Stimulated activated CD8-positive, alpha-beta memory T cell treated with anti-CD3 and anti-CD28 coated beads, Interleukin-7, amount 100 ng/mL, for 48 hours (primary cell): ENCODE measurements at places on chromosomes 6 and 20.

GRCh38 chr6:67433124-67433523 lies 1202.0 kb upstream of the ADGRB3 start:
- no peak for DNase-seq

DNA sequence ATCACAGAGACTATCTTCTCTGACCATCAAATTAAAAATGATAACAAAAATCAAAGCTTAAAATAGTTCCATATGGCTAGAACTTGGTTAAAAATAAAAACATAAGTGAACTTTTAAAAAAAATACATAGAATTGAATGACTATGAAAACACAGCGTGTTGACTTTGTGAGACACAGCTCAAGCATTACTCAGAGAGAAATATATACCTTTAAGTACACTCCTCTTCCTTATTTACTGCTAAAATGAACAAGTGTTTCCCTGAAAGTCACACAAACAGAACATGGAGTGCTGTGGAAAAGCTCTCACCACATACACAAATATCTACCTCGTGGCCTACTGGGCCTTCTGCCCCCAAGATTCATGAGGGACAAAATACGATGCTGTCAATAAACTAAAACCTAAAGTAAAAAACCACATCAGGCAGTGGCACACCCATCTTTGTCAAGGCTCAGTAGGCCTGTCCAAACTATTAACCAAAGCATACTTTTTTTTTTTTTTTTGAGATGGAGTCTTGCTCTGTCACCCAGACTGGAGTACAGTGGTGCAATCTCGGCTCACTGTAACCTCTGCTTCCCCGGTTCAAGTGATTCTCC lies 7.5 kb downstream of the FAXC start:
- DNase-seq = no peak

DNA sequence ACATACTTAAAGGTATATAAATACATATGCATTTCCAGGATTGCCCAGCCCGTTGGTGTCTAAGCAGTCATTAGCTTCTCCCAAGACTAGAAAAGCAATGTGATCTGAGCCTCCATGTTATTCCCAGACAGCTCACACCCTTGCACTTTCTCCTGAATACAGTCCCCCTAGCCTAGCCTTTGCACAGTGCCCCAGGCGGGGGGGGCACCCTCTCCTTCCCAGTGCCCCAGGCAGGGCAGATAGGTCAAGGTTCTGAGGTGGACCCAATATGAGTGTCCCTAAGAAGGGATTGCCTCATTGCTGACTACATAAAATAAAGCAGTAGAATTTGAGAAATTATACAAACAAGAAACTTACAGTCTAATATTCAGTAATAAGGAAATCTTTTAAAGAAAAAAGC lies 15.4 kb upstream of the GNRH2 start:
- no peak for DNase-seq

- no peak for DNase-seq
Observed at GRCh38 chr6:41600499-41601247, 37.6 kb upstream of the MDFI start.

DNA sequence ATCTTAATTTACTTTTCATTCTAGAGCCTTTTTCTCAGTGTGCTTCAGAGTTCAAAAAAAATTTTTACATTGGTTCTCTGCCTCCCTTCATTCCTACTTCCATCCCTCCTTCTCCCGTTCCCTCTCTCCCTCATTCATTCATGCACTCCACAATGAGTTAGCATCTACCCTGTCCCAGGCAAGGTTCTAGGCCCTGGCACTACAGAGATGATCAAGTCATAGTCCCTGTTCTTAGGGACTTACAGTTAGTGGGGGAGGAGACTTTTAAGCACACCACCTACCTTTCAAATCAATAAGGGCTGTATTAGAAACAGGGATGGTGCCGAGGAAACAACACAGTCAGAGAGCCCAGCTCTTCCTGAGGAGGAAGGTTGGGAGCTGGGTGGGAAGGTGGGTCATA lies 40.3 kb downstream of the MAP3K5 start:
- no peak for DNase-seq

- no peak for DNase-seq
Observed at GRCh38 chr6:86010915-86011786, 368.5 kb upstream of the SYNCRIP start.

DNA sequence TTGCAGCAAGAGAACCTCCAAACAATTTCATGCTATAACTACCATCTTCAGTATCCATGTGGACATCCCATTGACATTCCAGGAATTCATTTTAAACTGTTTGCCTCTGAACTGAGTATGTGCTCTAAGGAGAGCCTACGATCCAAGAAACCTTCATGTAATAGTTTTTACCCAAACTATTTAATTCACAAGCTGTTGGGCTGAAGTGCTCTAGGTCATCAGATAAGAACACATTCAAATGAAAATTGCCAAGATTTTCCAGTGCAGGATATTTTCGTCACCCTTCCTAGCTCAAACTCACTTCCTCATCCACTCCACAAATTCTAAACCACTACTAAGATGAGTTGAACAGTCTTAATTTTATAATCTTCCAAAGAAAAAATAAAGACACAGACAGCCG lies 12.8 kb downstream of the RSPO3 start:
- no peak for DNase-seq

GRCh38 chr20:51510936-51511605 lies 31.4 kb downstream of the NFATC2 start:
- no peak for DNase-seq

- DNase-seq = no peak
Observed at GRCh38 chr6:57147401-57147800, 24.7 kb upstream of the BAG2 start.

- DNase-seq = no peak
Observed at GRCh38 chr6:159506048-159506447, 187.0 kb downstream of the SOD2 start.

DNA sequence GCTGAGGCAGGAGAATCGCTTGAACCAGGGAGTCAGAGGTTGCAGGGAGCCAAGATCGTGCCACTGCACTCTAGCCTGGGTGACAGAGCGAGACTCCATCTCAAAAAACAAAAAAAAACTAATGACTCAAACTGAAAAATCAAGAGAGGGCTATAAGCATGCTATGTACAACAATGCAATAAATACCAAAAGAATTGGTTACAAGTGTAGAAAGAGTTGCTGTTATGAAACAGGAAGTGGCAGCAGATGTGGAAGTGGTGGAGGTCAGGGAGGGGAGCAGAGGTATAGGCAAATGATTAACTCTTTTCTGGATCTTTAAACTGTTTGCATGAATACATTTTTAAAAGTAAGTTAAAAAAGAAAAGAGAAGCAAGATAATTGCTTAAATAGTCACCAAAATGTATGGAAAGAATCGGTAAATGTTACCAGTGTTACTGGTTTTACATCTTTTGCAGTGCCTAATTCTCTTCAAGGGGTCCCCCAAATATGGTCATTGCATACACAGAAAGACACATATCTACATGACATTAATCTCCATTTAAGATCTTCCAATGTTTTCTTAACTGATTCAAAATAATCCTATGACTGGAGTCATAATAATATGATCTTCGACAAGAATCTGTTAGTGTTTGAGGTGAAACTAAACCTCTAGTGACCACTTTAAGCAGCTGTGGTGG lies 15.0 kb downstream of the CALHM6 start:
- no peak for DNase-seq

DNA sequence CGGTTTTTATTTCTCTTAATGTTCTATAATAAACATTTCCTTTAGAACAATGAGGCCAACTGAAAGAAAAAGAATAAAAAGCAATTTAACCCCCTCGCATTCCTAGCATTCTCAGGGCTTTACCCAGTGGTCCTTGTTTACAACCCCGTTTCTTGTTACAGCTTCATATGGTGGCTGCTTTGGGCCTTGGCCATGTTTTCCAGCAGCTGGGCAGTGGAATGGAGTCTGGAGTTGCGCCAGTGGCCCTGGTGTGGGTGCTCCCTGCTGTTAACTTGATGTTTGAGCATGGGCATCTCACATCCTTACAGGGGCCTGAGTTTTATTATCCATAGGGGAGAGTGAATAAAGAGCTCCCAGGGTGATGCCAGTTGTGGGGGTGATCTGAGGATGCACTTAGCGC lies 18.8 kb downstream of the EFCAB8 start:
- no peak for DNase-seq

GRCh38 chr6:42509765-42510164 lies 54.1 kb upstream of the UBR2 start:
- peak; percentile 1 for DNase-seq

DNA sequence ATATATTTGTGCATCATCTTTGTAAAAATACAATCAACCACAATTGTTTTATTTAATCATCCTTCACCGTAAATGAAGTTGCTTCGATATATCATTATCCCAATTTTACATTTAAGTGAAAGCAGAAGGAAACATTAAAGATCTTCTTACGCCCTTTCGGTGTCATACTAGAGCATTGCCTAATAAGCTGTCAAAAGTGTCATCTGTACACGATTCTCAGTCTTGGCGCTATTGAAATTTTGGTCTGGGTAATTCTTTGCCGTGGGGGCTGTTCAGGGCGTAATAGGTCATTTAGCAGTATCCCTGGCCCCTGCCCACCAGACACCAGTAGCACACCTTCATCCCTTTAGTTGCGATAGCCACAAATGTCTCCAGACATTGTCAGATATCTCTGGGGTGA lies 40.4 kb upstream of the TMEM170B start:
- no peak for DNase-seq

DNA sequence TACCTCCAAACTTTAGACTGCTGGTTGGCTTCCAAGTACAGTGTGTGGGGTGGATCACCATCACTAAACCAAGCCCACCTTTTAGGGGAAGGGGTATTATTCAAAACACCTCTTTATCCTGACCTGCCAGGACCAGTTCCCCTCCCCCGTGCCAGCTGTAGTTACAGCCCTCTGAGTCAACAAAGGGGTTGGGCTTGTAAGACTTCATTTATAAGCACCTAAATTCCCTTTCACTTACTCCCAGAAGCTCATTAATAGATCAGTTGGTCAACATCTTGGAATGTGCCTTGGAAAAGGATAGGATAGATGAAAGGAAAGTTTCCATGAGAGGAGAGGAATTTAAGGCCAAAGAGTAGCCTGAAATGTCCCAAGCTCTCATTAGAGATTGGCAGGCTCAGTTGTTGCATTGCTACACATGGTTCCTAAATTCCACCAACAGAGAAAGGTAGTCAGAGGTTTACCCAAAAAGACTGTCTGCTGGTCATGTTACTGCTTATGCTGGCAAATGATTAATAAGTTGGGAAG lies 59.2 kb downstream of the TNFAIP3 start:
- no peak for DNase-seq
